ENCODE measurements at places on chromosomes 1 and 21.

DNA sequence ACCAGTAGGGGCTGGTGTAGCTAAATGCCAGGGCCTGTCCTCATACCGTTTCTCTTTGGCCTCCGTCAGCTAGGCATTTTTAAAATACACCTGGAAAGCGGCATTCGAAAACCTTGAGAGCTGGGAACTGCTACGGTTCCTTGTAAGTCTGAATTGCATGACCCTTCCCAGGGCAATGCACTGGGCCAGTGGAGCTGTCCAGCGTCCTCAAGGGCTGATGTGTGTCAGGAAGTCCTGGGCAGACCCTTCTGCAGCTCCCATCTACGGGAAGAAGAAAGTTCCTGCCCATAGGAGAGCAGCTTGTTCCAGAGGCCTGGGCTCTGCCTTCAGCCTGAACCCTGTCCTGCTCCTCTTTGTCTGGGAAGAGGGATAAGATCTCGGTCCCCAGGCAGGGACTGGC lies 34.1 kb downstream of the UBASH3A start:
- DNase-seq = no peak

GRCh38 chr1:177567393-177567792 lies 396.6 kb downstream of the BRINP2 start:
- no peak for DNase-seq

DNA sequence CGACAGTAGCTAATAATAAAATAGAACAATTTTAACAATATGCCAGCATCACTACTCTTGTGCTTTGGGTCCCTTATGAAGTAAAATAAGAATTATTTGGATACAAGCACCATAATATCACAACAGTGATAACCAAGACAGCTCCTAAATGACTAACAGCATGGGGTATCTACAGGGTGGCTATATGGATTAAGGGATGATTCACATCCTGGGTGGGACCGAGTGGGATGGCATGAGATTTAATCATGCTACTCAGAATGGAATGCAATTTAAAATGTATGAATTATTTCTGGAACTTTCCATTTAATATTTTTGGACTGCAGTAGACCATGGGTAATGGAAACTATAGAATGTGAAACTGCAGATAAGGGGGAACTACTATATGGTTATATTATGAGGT lies 28.1 kb upstream of the B3GALNT2 start:
- DNase-seq = no peak

DNA sequence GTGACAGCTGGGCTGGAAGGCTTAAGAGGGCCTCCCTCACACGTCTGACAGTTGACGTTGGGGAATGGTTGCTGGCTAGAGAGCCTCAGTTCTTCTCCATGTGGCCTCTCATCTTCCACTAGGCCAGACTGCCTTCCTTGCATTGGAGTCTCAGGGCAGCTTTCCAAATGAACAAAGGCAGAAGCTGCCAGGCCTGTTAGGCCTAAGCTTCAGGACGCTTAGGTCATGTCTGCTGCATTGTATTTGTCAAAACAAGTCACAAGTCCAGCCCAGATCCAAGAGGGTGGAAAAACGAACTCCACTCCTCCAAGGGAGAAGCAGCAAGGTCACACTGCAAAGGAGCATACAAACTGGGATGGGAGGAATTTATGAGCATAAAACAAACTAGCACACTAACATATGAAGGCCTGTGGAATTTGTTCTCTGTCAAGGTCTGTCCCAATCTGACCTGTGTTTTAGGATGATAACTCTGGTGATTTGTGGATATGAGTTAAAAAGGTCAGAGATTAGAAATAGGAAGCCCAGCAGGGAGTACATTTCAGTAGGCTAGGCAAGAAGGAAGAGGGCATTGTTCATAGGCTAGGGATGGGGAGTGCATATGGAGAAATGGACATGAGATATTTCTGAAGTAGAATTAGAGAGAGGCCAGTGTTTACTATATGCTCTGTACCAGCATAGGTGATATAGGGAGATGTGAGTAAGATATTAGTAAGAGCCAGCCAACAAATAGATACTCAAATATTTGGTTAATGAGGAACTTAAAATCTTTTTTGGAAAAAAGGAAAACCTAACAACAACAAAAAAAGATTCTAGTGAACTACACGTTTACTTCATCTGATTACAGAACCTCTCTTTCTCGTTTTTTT lies 29.1 kb upstream of the CNN3 start:
- DNase-seq = no peak

GRCh38 chr21:45409466-45410150 lies 4.6 kb downstream of the COL18A1 start:
- DNase-seq = no peak

GRCh38 chr21:45029298-45029947 lies 45.0 kb upstream of the ADARB1 start:
- no peak for DNase-seq

- no peak for DNase-seq
Observed at GRCh38 chr21:28607545-28607944, 385.1 kb downstream of the LTN1 start.

DNA sequence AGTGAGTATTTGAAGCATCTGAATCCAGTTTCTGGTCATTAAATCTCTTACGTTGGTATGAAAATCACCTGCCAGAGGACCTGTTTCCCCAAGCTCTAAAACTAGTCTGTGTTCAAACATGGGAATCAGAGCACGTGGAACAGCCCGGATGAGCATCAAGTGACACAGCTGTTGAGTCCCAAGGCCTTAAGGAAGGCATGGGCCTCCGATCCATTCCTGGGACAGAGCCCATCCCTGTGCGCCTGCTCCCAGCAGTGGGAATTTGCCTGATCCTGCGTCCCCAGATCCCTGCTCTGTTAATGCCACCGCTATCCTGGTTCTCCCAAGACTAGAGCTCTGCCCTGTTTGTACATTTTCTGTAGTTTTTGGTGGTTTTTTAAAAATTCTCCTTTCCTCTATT lies 68.4 kb upstream of the FBXO28 start:
- DNase-seq = no peak

DNA sequence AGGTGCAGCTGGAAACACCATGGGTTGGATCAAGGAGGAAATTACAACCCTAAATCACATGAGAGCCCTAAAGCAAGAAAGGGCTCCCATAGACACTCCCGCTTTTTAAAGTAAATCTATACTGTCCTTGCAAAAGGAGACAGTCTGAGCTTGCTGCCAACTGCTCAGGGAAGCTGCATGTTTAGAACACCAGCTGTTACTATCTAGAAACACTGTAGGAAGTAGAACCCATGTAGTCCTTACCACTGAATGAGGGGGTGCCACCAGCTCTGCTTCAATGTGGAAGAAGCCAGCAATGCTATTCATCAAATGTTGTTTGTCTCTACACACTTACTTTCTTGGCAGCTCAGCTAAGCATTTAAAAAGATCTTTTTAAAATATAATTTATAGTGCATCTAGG lies 79.8 kb downstream of the PIGK start:
- no peak for DNase-seq

- no peak for DNase-seq
Observed at GRCh38 chr1:18722270-18722669, 91.6 kb downstream of the PAX7 start.

GRCh38 chr1:41629571-41629970 lies 145.1 kb upstream of the EDN2 start:
- DNase-seq = no peak

GRCh38 chr1:20849100-20849499 lies 62.0 kb upstream of the HP1BP3 start:
- DNase-seq = no peak

GRCh38 chr1:95742591-95743089 lies 508.6 kb downstream of the RWDD3 start:
- DNase-seq = no peak

GRCh38 chr1:41860214-41860613 lies 58.5 kb downstream of the HIVEP3 start:
- DNase-seq = no peak

DNA sequence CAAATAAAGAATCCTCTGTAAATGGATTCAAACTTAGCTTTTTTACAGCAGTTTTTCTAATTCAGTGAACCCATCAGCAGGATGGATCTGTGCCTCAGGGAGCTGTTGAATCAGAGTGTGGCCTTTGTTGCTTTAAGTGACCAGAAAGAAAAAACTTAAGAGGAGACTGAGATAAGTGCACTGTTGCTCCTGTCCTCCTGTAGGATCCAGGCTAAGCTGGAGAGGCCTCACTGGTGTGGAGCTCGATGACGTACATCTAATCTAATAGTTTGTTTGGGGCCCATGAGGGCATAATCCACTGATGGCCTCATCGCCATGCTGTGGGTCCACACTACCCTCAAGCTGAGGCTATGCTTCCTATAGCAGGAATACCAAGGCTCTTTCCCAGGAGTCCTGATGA lies 10.6 kb downstream of the DIP2A start:
- DNase-seq = no peak

DNA sequence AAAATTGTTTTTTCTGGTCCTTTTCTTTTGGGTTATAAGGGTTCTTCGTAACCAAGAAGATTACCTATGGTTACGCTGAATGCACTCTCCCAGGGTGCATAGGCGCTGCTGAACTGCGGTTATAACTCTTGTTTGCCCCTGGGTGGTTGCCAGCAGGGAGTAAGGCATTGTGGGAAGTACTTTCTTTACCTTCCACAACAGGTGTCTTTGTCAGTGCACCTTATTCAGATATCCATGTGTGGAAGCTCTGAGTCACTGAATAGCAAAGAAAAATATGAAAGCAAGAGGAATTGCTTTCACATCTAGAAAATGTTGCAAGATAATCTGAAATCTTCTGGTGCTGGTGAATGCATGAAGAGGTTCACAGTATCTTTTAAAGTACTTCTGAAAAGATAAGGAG lies 124.4 kb upstream of the CACYBP start:
- no peak for DNase-seq

- no peak for DNase-seq
Observed at GRCh38 chr21:38740090-38740489, 65.6 kb upstream of the ETS2 start.

DNA sequence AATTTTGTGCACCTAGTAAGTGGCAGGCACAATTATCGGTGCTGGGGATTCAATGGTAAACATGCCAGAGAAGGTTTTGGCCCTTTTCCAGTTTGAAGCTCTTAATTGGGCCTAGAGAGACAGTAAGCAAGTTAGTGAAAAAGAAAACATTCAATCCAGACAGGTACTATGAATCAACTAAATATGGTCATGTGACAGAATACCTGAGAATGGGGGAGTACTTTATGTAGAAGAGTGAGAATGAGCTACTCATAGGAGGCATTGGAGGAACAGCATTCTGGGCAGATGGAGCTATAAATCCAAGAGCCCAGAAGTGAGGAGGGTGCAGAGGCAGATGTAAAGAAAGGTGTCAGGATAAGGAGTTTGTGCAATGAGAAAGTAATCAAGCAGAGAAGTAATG lies 1017.9 kb downstream of the ADGRL2 start:
- DNase-seq = no peak

- no peak for DNase-seq
Observed at GRCh38 chr1:219772265-219773036, 155.9 kb downstream of the SLC30A10 start.

DNA sequence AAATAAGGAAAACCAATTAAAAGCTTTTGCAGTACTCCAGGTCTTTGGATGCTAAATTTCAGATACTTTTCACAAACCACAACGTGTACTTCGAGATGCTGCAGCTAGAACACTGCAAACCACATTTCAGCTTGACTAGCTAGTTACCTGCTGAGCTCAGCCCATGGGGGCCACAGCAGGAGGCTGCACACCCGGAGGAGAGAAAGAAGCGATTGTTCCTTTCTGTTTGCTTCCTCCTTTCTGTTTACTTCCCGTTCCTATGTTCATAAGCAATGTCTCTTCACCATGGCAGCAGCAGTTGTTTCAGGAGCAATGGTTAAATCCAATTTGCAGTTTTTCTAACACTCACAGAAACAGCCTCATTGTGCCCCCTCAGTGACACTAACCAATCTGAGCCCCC lies 225.6 kb upstream of the FGGY start:
- DNase-seq = no peak

GRCh38 chr1:19861034-19861433 lies 21.2 kb upstream of the OTUD3 start:
- DNase-seq = no peak

DNA sequence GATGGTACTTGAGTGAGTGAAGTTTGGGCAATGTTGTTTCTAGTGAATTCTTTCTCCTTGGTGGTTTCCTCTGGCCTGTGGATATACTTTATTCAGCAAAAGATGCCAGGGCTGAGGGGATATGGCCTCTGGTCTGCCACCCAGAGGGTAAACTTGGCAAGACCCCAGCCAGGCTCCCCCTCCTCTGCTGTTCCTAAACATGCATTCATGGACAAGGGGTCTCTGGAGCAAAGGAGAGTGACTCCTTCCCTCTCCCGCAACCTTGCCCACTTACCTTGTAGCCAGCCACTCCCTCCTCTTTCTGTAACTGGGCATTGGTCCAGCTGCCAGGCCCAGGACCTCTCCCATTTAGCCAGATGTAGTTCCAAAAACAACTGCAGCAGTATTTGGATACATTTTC lies 43.8 kb downstream of the RUNX3 start:
- no peak for DNase-seq

- no peak for DNase-seq
Observed at GRCh38 chr21:37684547-37684946, 231.7 kb downstream of the KCNJ6 start.

- no peak for DNase-seq
Observed at GRCh38 chr1:92016720-92017316, 13.0 kb upstream of the EPHX4 start.
